Tibial nerve (tissue), 4 donors: ENCODE measurements at places on chromosomes 7 and 10. TPM values are rescaled to one million over a fixed set of nuclear protein-coding genes. Genes with fewer than 3 reads are reported as not detected.
A peak's percentile ranks its signal among the peaks of the same experiment; 100 is the strongest.

DNA sequence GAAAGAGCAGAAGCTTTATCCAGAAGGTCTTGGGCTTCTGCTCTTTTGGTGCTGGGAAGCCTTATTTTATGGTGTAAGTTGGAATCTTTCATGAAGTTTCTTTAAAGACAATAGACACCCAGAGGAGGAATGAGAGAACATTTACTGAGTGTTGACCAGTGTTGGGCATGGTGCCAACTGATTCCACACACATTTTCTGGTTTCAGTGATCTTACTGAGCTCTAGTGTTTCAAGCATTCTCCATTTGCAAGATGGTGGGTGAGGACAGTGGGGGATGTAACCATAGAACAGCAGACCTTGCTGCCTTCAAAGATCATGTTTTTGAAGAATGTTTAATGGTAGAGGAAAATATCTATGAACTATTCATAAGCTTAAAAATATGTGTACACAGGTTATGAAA, 114.6 kb downstream of the LRMDA start:
- DNase-seq: no peak

GRCh38 chr7:138170298-138170697, 94.0 kb downstream of the AKR1D1 start:
- no peak for DNase-seq

DNA sequence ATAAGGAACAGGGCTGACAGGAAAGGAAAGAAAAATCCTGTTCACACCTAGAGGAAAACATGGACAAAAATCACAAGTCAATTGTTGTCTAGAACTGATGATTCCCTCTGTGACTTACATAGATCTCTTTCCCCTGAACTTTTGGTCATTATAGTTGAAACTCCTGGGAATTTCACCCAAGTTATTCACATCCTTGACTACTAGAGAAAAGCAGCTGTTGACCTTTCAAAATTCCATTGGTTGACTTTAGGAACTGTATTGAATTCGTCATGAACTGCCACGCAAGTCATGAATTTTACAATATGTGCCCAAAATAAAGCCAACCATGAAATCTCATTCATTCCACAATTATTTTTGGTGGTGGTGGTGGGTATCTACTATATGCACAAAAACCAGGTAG, 104.3 kb downstream of the UBE2H start:
- no peak for DNase-seq

DNA sequence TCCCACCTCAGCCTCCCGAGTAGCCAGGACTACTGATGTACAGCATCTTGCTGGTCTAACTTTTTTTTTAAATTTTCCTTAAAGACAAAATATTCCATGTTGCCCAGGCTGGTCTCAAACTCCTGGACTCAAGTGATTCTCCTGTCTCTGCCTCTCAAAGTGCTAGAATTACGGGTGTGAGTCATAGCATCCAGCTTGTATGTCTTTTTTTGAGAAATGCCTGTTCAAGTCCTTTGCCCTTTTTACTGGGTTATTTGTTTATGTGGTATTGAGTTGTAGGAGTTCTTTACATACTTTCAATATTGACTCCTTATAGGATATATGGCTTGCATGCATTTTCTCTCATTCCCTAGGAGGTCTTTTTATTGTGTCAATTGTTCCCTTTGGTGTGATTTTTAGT, 486.4 kb downstream of the MAGI2 start:
- no peak for DNase-seq

DNA sequence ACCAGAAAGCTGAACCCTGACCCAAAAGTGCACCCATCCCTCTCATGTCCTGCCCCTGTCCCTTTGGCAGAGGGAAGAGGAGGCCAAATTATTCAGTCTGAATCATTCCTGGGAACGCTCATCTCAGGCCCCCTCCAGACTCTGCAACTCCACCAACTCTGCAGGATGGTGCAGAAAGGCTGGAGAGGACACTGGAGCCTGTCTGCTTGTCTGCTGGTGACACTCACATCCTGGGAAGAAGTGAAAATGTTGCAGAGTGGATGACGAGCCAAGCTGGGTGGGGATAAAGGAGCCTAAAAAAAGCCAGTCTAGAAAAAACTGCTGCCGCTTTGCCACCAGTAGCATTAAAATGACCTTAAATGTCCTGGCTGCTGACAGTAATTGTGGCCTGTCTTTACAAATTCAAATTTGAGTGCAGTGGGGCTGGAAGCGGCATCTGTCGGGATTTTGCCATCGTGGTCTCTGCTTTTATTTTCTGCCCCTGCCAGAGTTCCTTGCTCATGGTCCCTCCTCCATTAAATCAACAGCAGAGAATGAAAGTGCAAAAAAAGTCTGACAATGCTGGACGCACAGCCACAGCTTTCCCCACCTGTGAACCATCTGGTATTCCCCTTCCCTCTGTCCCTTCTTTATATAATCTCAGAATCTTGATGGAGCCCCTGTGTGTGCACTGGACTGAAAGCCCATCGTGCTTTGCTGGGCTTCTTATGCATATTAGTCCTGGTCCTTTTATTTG, 63.9 kb downstream of the STK17A start:
- no peak for DNase-seq

GRCh38 chr10:99532687-99533495, at the start of gene NKX2-3:
Gene NKX2-3, plus strand, starts transcription at chr10:99532942. Its CDS starts 190 bp downstream, at chr10:99533132.
- peak; percentile 23 for DNase-seq

DNA sequence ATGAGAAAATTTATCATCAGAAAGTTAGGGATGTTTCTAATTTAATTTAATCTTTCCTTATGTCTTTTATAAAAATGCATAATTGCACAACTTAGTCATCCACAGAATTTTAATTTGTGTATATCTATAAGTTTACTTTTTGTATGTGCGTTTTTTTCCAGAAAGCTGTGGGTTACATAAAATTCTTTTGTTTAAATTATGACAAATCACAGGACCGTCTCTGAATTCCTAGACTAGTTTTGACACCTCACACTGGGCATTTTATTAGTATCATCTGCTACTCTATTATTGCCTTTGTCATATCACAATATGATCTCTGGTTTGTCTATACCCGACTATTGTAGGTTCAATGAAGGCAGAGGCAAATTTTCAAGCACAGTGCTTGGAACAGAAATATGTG, 482.4 kb upstream of the SEMA3D start:
- no peak for DNase-seq

DNA sequence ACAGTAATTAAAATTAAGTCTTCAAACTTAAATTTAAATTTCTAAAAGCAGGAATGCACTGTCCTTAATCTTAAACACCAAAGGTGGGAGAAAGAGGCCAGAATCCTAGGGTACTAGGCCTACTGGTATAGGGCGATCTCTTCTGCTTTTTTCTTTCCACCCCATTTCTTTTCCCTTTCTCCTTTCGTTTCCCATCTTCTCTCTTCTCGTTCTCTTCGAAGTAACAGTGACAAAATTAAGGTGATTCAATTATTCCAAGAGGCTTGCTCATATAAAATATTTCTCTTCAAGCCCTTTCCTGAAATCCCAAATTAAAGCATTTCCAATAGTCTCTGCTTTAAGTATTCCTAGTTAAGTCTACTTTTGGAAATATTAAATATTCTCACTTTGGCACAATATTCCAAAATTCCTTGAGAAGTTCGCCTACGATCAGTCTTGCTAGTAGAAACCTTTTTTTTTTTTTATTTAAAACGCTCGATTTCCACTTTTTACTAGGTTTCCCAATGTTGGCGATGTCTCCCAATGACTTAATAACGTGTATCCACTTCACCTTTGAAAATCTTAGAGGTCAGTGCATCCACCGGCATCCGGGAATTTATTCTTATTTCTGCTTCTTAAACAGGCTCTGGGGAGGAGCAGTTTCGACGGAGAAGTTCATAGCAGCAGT, 765 bp upstream of the LCOR start:
- no peak for DNase-seq

DNA sequence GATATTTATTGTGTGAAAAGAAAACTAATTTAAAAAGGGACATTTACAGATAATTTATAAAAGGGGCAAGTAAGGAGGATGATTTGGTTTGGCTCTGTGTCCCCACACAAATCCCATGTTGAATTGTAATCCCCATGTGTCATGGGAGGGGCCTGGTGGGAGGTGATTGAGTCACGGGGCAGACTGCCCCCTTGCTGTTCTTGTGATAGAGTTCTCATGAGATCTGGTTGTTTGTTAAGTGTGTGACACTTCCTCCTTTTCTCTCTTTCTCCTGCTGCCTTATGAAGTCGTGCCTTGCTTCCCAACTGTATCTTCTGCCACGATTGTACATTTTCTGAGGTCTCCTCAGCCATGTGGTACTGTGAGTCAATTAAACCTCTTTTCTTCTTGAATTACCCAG, 171.0 kb upstream of the SEMA3E start:
- no peak for DNase-seq

DNA sequence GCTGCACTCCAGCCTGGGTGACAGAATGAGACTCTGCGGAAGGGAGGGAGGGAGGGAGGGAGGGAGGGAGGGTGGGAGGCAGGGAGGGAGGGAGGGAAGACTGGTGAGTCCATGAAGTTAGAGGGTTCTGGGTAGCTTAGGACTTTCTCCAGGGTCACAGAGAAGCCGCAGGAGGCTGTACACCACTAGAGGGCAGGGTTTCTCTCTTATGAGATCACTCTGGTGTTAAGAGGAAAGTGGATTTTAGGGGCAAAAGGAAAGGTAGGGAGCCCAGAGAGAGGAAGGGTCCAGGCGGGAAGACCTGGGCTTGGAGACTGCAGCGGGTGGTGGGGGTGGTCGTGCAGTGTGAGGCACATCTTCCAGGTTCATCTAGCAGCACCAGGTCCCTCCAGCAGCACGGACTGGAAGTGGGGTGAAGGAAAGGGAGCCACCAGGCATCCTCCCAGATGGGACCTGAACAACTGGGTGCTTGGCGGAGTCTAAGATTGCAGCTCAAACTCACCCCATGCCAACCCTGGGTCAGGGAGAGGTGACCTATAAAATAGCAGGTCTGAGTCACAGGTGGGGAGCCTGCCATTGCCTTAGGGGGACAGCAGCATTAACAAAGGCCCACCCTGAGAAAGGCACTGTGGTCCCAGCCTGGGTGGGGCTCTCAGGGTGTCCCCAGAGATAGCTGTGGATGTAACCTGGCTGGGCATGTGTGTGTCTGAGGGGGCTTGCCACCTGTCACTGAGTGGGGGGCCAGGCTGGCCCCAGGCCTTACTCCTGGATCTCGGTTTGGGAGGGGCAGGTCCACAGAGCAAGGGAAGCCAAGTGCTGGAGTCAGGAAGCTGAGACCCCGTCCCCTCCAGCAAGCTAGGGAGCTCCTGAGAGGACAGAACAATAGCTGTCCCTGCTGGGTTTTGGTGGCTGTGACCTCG, 48.5 kb upstream of the SLC29A3 start:
- DNase-seq: peak; percentile 67

GRCh38 chr10:30662814-30663213, 33.3 kb upstream of the LYZL2 start:
- no peak for DNase-seq

DNA sequence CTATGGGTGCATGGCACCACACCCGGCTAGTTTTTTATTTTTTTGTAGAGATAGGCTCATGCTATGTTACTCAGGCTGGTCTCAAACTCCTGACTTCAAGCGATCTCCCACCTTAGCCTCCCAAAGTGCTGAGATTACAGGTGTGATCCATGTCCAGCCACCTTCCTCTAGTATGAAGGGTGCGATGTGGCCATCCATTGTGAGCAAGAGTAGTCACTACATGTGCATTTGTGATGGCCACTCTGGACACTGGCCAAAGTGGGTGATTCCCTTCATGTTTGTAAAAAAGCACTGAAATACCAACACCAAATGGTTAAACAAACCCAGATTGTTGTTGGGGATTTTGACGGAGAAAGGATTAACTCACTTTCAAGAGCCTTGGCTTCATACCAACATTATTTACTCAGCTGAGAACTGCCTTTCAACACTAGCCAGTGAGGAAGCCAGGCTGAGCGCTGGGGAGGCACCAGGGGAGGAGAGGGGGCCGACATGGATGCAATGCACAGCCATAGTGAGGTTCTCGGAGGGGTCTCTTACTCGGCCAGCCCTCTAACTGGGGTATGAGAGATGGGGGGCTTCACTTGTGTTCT, 198.1 kb upstream of the LYZL2 start:
- no peak for DNase-seq

- DNase-seq: no peak
Observed at GRCh38 chr10:128468462-128468861, 342.2 kb upstream of the MKI67 start.

GRCh38 chr10:44125879-44126278, 259.0 kb downstream of the CXCL12 start:
- peak; percentile 26 for DNase-seq

DNA sequence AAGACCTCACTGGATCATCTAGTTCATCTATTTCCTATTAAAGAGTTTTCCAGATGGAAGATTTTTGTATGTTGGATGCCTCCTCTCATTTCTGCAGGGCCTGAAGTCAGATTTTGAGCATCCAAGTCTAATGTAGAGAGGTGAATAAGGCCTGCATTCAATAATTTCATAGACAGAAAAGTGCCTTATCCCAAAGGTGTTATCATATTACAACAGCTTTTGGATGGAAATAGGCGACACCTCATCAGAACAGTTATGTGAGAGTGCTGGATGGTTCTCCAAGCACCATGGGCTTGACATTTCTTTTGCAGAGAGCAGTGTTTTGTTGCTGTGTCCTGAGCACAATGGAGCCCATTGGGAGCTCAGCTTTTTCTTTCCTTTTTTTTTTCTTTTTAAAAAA, 162.4 kb upstream of the MEOX2 start:
- DNase-seq: no peak

- no peak for DNase-seq
Observed at GRCh38 chr7:37009125-37009675, 284.9 kb upstream of the AOAH start.

GRCh38 chr7:75637854-75638593, 100.7 kb downstream of the HIP1 start:
- DNase-seq: no peak

The NPC1L1 gene
- total RNA-seq: 0.30 TPM

The SDK1 gene
- total RNA-seq: 16.2 TPM

The OPALIN gene
- total RNA-seq: not detected

The INSYN2A gene
- 0.98 TPM for total RNA-seq

The OR2A1 gene
- total RNA-seq: 0.84 TPM

The GTF2IRD1 gene
- total RNA-seq: 18.0 TPM

The GRM8 gene
- 1.5 TPM for total RNA-seq

The TMEM236 gene
- total RNA-seq: 1.3 TPM

The ZDHHC4 gene
- total RNA-seq: 47.1 TPM

The NHLRC2 gene
- total RNA-seq: 42.9 TPM

The AUTS2 gene
- total RNA-seq: 56.6 TPM

The HKDC1 gene
- 4.8 TPM for total RNA-seq

The HELLS gene
- 11.8 TPM for total RNA-seq

The PDE1C gene
- 13.1 TPM for total RNA-seq

The NCF1 gene
- total RNA-seq: 3.5 TPM

The PRR15 gene
- total RNA-seq: 6.6 TPM

The SRGN gene
- total RNA-seq: 108 TPM

The MYOF gene
- 56.6 TPM for total RNA-seq
